Stimulated activated CD8-positive, alpha-beta memory T cell treated with anti-CD3 and anti-CD28 coated beads, Interleukin-7, amount 100 ng/mL, for 24 hours (primary cell): ENCODE measurements at places on chromosomes 2 and 18.
A peak's percentile ranks its signal among the peaks of the same experiment; 100 is the strongest.

GRCh38 chr18:56458770-56459712 is 179.4 kb downstream of the TXNL1 start:
- DNase-seq = no peak

DNA sequence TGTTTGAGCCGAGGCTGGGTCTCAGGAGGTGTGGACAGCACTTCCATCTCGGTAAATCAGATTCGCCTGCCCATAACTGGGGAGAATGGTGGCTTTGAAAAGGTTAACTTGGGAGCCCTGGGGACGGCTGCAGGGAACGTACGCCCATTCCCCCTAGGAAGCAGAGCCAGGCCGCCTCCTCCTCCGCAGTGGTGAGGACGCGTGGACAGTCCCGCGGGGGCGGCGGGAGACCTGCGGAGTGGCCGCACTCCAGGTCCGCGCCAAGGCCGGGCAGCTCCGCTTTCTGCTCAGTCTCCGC is 845 bp upstream of the MYCN start:
- DNase-seq = no peak

- DNase-seq = no peak
Measured at GRCh38 chr2:17628349-17629261, 88.1 kb downstream of the VSNL1 start.

DNA sequence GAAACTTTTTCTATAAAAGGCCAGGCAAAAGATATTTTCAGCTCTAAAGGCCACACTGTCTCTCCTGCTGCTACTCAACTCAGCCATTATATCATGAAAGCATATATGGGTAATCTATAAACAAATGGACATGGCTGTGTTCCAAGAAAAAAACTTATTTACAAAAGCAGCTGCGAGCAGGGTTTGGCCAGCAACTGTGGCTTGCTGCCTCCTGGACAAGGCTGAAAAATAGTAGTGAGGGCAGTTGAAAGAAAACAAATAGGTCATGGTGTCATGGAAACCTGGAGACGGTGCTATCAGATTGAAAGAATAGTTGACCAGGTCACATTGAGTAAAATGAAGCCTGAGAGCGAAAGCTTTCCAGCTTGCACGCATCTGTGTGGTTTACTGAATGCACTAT is 89.2 kb upstream of the LRATD1 start:
- no peak for DNase-seq

DNA sequence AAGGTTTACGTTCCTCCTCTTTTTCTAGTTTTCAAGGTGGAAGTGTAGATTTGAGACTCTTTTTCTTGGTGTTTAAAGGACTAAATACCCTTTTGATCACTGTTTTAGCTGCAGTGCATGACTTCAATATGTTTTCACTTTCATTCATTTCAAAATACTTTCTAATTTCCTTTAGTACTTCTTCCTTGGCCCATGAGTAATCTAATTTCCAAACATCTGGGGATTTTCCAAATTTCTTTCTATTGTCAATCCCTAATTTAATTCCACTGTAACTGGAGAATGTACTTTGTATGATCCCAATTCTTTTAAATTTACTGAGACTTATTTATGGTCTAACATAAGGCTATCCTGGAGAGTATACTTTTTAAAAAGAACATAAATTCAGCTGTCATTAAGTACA is 3.8 kb upstream of the RHBDD1 start:
- DNase-seq = no peak

- DNase-seq = no peak
Measured at GRCh38 chr2:218002845-218003180, at the start of gene TNS1. TNS1 (minus strand) TSS chr2:218002995; CDS start chr2:218002872, 123 bp downstream.

GRCh38 chr2:234444242-234444730 is 52.6 kb downstream of the ARL4C start:
- no peak for DNase-seq

DNA sequence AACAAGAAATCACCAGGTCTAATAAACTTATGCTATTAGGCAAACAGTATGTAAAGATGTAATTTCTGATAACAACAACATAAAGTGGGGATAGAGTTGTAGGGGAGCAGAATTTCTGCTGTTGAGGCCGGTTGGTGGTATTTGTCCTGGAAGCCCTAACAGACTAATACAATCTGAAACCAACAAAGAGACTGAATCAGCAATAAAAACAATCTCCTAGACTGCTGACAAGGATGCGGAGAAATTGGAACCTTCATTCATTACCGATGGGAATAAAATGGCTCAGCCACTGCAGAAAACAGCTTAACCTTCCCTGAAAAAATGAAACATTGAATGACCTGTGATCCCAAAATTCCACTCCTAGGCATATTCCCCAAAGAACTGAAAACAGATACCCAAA is 88.7 kb downstream of the GYPC start:
- no peak for DNase-seq

- no peak for DNase-seq
Measured at GRCh38 chr18:3447895-3448837, 1.8 kb upstream of the TGIF1 start.

GRCh38 chr2:58508006-58508405 is 266.9 kb upstream of the FANCL start:
- no peak for DNase-seq

- no peak for DNase-seq
Measured at GRCh38 chr2:10584242-10584753, 105.5 kb downstream of the NOL10 start.

DNA sequence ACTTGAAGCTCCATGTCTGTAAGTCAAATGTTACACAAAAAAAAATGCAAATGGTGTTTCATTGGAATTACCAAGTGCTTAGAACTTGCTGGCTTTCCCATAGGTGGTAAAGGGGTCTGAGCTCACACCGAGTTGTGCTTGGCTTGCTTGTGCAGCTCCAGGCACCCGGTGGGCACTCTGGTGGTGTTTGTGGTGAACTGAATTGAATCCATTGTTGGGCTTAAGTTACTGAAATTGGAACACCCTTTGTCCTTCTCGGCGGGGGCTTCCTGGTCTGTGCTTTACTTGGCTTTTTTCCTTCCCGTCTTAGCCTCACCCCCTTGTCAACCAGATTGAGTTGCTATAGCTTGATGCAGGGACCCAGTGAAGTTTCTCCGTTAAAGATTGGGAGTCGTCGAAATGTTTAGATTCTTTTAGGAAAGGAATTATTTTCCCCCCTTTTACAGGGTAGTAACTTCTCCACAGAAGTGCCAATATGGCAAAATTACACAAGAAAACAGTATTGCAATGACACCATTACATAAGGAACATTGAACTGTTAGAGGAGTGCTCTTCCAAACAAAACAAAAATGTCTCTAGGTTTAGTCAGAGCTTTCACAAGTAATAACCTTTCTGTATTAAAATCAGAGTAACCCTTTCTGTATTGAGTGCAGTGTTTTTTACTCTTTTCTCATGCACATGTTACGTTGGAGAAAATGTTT is 97.9 kb upstream of the IL1R2 start:
- DNase-seq = no peak

DNA sequence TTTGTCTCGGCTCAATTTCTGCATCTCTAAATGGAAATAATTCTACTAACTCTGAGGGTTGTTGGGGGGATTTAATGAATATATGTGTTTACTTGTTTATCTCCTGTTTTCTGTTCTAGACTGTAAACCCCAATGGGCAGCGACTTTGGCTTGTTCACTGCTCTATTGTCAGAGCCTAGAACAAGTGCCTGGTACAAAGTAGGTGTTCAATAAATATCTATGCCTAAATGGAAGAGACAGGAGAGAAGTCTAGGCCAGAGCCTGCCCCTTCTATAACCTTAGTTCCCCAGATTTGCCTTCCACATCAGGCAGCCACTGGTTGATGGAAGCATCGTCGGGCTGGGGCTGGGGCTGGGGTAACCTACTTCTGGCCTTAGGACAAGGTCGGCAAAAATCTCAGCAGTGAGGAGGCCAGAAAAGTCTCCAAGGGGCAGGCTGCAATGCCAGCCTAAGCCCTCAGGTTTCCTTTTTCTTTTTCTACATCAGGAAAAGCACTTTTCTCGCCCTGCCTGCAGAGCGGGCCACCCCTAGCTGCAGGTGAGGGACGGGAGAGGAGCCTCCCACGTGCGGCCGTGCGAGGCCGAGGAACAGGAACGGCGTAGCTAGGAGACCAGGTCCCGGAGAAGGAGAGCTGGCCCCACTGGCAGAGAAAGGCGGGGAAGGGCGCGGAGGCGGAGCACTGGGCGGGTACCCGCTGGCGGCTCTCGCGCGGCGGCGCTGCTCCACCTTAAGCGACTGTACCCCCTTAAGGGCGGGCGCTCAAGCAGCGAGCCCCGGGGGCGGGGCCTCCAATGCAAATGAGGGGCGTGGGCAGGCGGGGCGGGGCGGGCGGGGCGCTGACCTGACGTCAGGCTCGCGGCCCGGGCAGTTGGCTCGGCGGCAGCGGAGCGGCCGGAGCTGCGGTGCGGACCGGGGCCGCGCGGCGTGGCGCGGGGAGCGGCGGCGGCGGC is at the start of gene CNNM4:
Gene CNNM4 (plus strand): TSS at position 867 of the 950 bp plus-strand sequence. CDS start 98 bp downstream, outside the sequence.
- DNase-seq = peak; percentile 83

DNA sequence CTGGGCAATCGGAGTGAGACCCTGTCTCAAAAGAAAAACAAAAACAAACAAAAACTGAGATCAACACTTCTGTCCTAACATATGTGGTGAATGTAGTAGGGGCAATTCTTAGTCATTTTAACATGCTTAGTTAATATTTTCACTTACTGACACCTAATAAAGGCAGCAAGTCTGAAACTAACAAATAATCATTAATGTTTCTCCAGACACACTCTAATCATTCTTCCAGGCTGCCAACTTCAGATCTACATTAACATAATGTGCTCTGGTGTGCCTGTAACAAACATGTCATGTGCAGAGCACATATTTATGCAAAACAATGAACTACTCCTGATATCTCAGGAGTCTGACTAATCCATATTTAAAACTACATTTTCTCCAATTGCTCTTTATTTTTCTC is 6.0 kb downstream of the KRCC1 start:
- no peak for DNase-seq
